ENCODE measurements at places on chromosomes 13 and 19. TPM values are rescaled to one million over a fixed set of nuclear protein-coding genes. Genes with fewer than 3 reads are reported as not detected.
A peak's percentile ranks its signal among the peaks of the same experiment; 100 is the strongest.

GRCh38 chr13:45143346-45143751 is 23.0 kb downstream of the GTF2F2 start:
- no peaks in the 10 kb centered on the region for H3K27me3 ChIP-seq
- no peak for DNase-seq
- no peak overlapping the region for H3K27ac ChIP-seq
- H3K4me1 ChIP-seq: peaks cover 9% of the 10 kb centered on the region
- peaks cover 2% of the 10 kb centered on the region for H3K36me3 ChIP-seq

DNA sequence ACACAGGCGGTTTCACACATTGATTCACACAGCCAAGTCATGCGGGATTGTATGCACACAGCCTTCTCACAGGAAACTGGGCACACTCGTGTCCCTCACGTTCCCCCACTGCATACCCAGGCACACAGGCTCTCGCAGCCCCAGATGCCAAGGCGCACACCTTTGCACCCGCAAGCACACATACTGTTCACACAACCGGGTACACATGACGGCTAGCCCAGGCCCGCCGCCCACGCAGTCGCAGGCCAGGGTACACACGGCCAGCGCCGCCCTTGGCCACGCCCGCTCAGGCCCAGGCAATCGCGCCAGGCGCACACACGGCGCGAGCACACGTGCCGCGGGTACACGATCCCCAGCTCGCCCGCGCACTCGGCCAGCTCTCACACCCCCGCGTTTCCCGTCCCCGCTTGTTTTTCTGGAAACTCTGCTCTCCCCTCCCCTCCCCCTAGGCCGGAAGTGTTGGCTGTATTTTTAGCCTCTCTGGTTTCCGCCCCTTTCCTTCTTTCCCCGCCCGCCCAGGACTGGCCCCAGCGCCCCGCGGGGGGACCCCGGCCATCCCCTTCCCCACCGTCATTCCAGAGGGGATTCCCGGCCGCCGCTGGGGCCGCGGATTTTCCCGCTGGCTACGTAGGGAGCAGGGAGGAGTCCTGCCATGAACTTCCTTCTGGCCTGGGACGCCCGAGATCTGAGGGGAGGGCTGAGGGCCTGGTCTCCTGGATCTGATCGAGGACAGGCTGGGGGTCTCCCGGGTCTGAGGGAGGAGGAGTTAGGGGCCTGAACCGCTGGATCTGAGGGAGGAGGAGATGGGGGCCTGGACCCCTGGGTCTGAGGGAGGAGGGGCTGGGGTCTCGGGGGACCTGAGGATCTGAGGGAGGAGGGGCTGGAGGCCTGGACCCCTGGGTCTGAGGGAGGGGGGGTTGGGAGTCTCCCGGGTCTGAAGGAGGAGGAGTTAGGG is 4.0 kb upstream of the ZFP36 start:
- no peaks in the 10 kb centered on the region for H3K36me3 ChIP-seq
- peak; percentile 96 for DNase-seq
- H3K27ac ChIP-seq: peak overlapping the region; percentile 96
- H3K4me3 ChIP-seq: peak overlapping the region; percentile 71

DNA sequence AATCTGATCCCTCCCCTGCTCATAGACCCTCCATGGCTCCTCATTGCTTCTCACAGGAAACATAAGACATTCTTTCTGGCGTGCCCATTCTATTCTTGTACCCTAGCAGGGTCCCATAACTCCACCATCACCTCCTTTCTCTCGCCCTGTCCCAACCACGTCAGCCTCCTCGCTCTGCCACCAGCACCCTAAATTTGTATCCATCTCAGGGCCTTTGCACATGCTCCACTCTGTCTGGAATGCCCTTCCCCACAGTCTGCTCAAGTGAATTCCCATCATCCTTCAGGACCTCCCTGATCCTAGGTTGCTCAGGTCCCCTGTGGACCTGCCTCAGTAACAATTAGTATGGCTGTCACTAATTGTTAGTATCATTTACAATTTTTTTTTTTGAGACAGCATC is 10.5 kb downstream of the B3GNT3 start:
- H3K4me3 ChIP-seq: no peak overlapping the region
- no peak overlapping the region for H3K27ac ChIP-seq
- no peaks in the 10 kb centered on the region for H3K36me3 ChIP-seq
- H3K4me1 ChIP-seq: no peaks in the 10 kb centered on the region
- peaks cover 4% of the 10 kb centered on the region for H3K27me3 ChIP-seq

The NTN5 gene
- 0.29 TPM for total RNA-seq

The CLDN10 gene
- total RNA-seq: not detected
